ENCODE measurements at places on chromosomes 1 and 21. TPM values are rescaled to one million over a fixed set of nuclear protein-coding genes. Genes with fewer than 3 reads are reported as not detected.

The AMY1C gene
- total RNA-seq: not detected

The CRYAA gene
- total RNA-seq: not detected

The NGF gene
- not detected for total RNA-seq

The ZFYVE9 gene
- total RNA-seq: 4.0 TPM

The LY9 gene
- total RNA-seq: 42.8 TPM

The AKR7A3 gene
- total RNA-seq: 2.6 TPM

The MAP3K6 gene
- total RNA-seq: 11.3 TPM

The RPRD2 gene
- total RNA-seq: 39.7 TPM

The ALPL gene
- total RNA-seq: not detected

The CFHR5 gene
- not detected for total RNA-seq

The OR2T29 gene
- not detected for total RNA-seq

DNA sequence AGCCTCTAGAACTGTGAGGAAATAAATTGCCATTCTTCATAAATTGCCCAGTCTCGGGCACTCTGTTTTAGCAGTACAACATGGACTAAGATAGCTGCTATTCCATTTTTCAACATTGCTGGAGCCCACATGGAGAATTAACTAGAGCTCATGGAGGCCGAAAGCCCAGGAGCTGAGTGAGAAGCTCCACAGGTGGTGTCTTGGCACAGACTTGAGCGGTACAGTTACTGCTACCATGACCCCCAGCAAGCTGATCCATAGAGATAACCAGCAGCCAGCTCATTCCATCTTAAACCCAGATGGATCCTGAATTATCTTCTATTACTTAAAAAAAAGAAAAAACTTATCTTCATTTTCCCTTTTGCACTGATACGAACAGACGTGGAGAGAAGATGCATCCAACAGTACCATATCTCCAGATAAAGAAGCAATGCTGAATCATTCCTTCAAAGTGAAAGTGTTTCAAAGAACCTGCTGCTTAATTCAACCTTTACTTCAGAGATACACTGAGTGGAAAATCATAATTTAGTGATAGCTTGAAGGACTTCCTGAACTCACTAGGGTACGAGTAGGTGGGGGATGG lies 115.1 kb downstream of the SETD4 start:
- no peak for DNase-seq

GRCh38 chr1:30680879-30681278 lies 42.5 kb downstream of the MATN1 start:
- no peak for DNase-seq

DNA sequence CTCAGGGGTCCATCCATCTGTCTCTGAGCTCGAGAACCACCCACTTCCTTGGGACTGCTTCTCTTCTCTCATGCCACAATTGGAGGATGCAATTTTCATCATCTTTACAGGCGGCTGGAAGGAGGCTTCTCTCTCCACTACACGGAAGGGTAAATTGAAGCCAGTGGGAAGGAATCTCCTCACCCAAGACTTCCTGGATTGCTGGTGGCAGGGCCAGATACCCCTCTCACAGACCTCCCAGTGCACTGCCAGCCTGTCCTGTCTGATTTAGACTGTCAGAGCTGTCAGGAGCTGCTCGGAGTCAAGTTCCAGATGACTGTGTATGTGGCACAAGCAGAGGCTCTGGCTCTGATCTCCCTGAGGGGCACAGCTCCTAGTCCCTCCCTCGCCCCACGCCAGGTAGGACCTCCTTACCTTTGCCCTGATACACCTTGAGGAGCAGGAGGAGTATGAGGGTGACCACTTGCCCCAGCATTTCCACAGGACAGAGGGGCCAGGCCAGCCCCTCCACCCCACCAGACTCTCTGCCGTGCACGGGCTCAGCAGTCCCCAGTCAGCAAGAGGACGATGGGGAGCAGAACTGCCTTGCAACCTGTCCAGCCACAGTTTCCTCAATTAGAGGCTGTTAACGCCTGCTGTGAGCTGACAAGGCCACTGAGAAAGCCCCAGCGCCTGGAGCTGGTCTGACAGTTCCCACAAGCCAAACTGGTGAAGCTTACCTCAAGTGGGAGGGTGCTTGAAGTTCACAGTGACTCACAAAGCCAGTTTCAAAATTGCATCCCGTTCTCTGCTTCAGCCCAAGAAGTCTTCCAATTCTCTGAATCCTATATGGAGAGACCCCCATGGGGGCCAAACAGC lies at the start of gene CD244:
CD244 (minus strand) TSS at position 685 of the 858 bp plus-strand sequence; CDS start at position 475, 210 bp downstream.
- DNase-seq: no peak

GRCh38 chr1:181318858-181319235 lies 164.5 kb upstream of the CACNA1E start:
- DNase-seq: no peak

DNA sequence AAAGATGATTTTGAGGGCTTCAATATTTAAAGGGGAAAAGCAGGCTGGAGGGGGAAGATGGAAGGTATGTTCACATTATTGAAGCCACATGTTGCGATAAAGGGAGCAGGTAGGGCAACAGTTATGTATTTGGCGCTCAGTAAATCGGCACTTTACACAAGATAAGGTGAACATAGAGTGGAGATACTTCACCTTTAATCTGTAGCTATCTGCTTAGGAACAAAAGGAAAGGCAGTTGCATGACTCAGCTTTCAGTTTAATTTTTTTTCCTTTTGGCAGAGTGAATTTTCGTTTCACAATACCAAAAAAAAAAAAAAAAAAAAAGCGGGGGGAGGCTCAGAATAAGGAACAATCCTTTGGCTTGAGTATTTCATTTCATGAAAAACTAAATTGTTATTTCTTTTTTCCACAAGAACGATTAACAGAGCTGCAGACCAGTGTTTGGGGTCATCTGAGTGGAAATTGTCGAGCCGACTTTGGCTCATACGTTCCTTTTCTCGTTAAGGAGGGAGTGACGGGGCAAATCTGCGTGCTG lies 1.1 kb upstream of the COQ8A start:
- DNase-seq: peak; percentile 13

- no peak for DNase-seq
Measured at GRCh38 chr1:86503406-86504136, 34.8 kb downstream of the CLCA1 start.

GRCh38 chr1:4001461-4001860 lies 101.4 kb upstream of the C1orf174 start:
- DNase-seq: no peak

- peak; percentile 81 for DNase-seq
Measured at GRCh38 chr1:77412820-77413530, 131.2 kb downstream of the AK5 start.

GRCh38 chr1:29964718-29965533 lies 728.6 kb downstream of the PTPRU start:
- DNase-seq: no peak

GRCh38 chr21:43958364-43959158 lies 53.5 kb upstream of the TRAPPC10 start:
- DNase-seq: no peak

DNA sequence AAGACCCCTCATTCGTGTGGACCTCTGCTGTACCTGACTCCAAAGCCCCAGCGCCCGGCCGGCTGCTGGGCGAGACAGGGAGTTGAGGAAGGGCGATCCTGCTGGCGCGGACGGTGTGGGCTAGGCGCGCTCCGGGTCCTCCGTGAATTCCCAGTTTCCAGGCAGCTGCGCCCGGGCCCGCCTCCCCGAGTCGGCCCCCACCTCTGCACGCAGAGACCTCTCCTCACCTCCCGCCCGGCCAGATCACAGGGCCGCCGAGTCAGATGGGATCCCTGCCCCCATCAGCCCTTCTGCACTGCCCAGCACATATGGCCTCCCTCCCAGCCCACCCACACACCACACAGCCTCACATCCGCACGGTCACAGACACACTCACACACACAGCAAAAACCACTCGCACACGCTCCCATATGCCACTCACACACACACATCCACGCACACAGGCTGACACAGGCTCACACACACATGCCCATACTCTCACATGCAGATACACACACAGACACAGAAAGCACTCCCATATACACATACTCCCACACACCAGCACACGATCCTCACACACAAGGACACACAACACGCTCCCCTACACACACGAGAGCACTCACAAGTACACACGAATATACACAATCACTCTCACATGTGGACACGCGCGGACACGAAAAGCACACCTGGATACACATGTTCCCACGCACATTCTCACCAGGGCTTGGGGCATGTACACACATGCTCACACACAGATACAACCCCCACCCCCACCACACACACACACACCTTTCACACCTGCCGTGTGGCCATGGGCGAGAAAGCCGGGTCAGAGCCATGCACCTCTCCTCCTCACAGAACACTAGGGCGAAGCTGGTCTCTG lies 7.2 kb upstream of the GUCA2B start:
- no peak for DNase-seq

- no peak for DNase-seq
Measured at GRCh38 chr1:161020509-161021164, at the start of gene F11R. Gene F11R, minus strand, starts transcription at chr1:161021152. Its CDS starts 79 bp downstream, at chr1:161021073.

GRCh38 chr1:17187051-17187450 lies 17.9 kb upstream of the PADI1 start:
- DNase-seq: no peak

GRCh38 chr1:45809761-45810160 lies 6.3 kb downstream of the MAST2 start:
- DNase-seq: no peak

DNA sequence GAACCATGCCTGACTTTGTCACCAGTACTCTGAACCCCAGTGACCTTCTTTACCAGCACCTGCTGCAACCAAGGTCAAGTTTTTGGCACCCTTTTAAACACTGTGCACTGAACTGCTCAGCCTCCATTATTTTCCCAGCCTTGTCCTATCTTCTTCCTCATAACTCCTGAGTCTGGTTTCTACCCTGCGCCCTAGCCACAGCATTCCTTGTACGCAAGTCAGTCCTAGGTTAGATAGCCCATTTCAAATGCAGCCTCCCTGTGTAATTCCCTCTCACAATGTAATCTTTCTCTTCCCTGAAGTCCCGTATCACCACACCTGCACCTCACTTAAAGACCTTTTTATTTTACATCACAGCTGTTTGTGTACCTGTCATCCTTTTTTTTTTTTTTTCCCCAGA lies 37.2 kb downstream of the DNTTIP2 start:
- DNase-seq: no peak

GRCh38 chr21:31473685-31474345 lies 129.8 kb upstream of the TIAM1 start:
- no peak for DNase-seq

GRCh38 chr1:164830628-164831027 lies 271.6 kb downstream of the PBX1 start:
- DNase-seq: no peak

DNA sequence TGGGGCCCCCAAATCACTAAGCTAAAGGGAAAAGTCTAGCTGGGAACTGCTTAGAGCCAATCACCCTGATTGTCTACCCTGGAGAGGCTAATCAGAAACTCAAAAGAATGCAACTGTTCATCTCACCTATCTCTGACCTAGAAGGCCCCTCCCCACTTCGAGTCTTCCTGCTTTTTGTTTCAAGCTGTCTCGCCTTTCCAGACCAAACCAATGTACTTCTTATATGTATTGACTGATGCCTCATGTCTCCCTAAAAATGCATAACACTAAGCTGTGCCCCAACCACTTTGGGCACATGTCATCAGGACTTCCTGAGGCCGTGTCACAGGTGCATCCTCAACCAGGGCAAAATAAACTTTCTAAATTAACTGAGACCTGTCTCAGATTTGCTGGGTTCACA lies 209.5 kb downstream of the APP start:
- DNase-seq: peak; percentile 41

- no peak for DNase-seq
Measured at GRCh38 chr1:52634111-52634510, 1.1 kb downstream of the SHISAL2A start.

- no peak for DNase-seq
Measured at GRCh38 chr1:71823708-71824305, 458.5 kb downstream of the NEGR1 start.

DNA sequence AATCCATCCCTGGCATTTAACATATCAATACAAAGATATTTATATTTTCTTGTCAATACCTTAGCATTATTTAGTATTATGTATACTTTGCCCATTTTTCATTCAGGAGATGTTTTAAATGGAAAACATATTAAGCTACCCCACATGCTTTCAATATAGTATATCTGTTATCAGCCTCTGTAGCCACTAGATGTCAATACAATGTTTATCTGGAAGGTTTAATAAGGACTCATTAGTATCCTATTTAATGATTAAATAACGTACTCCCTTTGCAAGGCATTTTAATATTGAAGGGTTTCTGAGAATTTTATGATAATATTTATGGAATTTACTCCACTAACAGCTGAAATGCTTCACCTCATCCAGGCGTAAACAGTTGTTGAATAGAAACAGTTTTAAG lies 329.5 kb upstream of the ADGRL2 start:
- DNase-seq: no peak

- DNase-seq: no peak
Measured at GRCh38 chr1:88036345-88037014, 647.6 kb upstream of the PKN2 start.

GRCh38 chr1:29830916-29831315 lies 594.6 kb downstream of the PTPRU start:
- DNase-seq: no peak

GRCh38 chr1:47635597-47635996 lies 197.8 kb downstream of the FOXD2 start:
- no peak for DNase-seq

DNA sequence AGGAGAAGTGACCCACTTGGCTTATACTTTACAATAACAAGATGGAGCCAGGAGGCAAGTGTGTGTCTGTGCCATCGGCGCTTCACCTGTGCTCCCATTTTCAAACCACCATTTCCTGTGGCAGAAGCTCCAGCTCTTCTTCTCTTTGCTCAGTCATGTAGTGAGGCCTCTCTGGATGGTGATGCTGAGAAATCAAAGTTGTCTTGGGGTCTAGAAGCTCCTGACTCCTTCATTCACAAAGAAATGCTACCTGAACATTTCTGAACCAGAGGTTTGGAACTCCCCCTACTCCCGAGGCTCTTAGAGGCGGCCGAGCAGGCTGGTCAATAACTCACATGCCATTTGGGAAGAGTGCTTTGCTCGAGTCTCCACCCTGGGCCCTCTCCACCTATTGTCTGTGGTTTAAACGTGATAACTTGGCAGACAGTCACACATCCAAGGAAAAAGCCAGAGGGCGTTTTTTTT lies 18.0 kb downstream of the SLAMF1 start:
- no peak for DNase-seq

DNA sequence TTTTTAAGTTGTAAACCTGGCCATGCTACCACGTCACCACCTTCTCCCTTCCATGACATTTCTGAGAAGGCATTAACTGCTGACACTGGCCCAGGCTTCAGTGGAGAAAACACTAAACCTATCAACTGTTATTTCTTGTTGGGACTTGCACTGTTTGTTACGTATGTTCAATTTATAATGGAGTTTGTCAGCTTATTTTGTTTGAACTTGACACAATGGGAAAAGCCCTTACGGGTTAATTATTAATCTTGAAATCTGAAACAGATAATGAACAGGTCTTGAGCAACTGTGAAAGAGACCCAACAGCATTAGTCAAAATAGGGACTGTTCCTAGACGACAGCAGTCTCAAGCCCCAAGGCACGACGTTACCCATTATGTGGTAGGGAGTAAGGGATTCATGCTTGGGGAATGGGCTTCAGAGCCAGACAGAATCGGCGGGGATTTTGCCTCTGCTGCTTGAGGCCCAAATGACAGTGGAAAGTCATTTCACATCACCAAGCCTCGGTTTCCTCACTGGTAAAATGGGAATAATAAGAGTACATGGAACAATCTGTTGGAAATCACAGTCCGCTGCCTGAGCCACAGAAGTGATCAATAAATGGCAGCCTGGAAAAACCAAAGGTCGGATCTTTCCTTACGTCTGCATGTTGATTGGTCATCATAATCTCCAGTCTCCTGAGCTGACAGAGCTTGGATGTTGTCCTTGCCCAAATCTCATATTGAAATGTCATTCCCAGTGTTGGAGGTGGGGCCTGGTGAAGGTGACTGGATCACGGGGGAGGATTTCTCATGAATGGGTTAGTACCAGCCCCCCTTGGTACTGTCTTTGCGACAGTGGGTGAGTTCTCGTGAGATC lies 44.5 kb downstream of the TIAM1 start:
- DNase-seq: no peak
